Activated T-helper 17 cell treated with anti-CD3 and anti-CD28 coated beads, Interleukin-2, amount 50 U/mL, for 72 hours (primary cell): ENCODE measurements at places on chromosomes 6 and 20.

- no peak for ATAC-seq
Observed at GRCh38 chr20:45612314-45612713, 17.2 kb upstream of the WFDC10A start.

GRCh38 chr6:72739368-72739779 lies 117.5 kb downstream of the KCNQ5 start:
- peak; percentile 51 for ATAC-seq

GRCh38 chr6:9745966-9746365 lies 668.9 kb downstream of the TFAP2A start:
- ATAC-seq: no peak

GRCh38 chr6:165106261-165106660 lies 203.1 kb downstream of the C6orf118 start:
- ATAC-seq: no peak

DNA sequence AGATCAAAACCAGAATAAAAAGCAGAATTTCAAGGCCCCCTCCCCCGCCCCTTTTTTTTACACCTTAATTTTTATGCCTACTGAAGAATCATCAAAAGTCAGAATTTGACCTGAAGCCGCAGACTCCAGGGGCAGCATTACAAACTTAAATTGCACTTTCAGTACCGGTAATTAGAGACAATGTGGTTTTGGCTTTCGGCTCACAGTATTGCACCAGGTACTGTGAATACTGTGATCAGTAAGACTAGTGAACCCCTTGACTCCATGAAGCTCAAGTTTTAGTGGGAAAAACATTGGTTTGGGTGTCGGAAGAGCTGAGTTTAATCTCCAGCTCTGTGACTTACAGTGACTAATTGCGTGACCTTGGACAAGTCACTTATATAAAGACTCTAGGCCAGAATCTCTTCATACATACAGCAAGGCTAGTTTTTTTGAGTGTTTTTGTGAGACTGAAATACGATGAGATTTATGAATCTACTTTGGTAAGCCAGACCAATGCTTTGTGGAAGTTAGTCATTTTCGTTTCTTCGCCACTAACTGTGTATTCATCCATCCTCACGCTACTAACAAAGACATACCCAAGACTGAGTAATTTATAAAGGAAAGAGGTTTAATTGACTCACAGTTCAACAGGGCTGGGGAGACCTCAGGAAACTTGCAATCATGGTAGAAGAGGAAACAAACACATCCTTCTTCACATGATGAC lies 114.7 kb downstream of the SASH1 start:
- ATAC-seq: peak; percentile 84

- peak; percentile 5 for ATAC-seq
Observed at GRCh38 chr6:108116546-108117426, 42.2 kb upstream of the OSTM1 start.

- no peak for ATAC-seq
Observed at GRCh38 chr6:119426619-119427018, 77.1 kb upstream of the MAN1A1 start.

DNA sequence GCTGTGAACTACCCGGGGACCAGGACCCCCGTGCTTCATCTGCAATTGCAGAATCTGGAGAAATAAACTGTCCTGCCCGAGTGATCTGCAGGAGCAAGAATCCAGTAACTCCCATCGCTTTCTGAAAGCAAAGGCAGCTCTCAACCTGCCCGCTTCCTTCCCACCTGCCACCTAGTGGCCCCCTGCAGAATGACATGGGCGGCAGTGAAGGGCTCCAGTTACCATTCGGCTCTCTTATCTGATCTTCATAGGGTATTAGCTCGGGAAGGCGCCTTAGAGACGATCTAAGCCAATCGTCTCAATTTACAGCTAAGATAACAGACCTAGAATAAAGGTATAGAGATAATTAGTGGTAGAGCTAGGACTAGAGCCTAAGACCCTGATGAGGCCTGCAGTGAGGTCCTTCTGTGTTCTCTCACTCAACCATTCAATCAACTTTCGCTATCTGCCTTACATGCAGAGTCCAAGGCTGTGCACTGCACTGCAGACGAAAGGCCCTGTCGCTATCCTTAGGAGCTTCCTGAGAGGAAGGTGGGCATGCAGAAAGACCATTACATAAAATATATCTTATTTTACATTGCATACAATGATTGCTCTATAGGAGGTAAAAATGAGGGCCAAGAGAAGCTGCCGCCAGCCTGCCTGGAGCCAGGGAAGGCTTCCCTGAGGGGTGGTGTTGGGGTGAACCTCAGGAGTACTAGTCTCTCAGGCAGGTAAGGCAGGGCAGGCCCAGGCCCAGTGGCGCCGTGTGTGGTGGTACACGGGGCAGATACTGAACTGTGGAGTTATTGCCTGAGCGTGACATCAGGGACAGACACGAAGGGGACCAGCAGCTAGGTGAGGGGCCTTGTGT lies 7.1 kb upstream of the PSMG4 start:
- peak; percentile 93 for ATAC-seq

GRCh38 chr6:31718265-31718664 lies 3.1 kb downstream of the LY6G6D start:
- ATAC-seq: no peak

DNA sequence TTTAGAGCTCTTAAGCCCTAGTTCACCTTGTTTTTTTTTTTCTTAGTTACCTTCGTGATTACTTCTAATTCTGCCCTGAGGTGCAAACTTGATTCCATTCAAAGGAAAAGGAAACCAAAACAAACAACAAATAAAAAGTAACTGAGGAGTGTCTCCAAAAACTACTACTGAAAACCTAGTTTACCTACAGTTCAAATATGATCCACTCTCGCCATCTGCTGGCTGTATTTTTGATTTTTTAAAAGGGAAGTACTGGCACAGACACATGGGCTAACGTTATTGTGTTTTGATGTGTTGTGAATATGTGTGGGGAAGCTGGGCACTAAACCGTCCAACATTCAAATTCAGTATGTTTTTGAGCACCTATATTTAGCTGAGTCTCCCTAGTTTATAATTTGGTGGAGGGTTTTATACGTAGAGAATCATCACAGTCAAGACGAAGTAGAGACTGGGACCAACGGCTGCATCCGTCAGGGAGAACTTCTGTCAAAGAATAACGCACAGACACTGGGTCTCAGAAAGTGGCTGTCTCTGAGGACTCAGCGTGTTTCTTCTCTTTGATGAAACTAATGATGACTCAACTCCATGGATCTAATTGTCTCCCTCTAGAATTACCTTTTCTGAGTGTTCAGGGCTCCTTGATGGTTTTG lies 373.5 kb upstream of the BTBD3 start:
- no peak for ATAC-seq

GRCh38 chr6:168412456-168412855 lies 28.5 kb upstream of the SMOC2 start:
- ATAC-seq: no peak

GRCh38 chr20:10430000-10430466 lies 4.0 kb downstream of the MKKS start:
- peak; percentile 70 for ATAC-seq

DNA sequence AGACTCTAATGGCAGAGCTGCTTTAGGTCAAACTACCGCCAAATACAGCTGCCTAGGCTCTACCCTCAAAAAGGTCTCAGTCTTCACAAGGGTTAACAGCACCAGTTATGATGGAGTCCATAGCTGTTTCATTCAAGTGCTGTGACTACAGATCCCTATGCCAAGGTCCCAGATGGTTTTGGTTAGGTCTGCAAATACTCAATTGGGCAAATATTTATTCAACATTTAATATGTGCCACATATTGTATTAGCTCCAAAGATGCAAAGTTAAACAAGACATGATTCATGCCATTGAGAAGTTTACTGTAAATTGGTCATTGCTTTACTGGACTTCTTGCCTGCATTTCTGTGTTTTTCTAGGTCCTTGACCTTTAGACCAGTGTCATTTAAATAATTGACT lies 55.8 kb upstream of the TFAP2D start:
- no peak for ATAC-seq

DNA sequence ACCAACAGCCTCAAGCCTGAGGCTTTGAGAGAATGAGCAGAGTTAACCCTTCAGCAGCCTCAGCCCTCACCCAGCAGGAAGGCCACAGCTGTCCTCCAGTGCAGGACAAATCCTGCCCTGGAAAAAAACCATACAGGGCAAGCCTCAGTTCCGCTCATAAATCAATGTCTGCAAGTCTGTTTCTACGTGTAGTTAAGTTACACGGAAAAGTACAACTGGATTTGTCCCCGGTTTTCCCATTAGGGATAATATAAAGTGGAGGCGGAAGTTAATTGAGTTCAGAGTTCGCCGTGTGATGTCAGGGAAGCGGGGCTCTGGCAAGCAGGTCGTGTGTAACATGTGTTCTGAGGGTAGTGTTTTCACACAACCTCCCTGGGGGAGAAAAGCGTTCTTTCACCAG lies 44.2 kb upstream of the EYA2 start:
- ATAC-seq: no peak

- no peak for ATAC-seq
Observed at GRCh38 chr20:7106910-7107309, 339.4 kb downstream of the BMP2 start.

GRCh38 chr20:63542031-63542559 lies 4.9 kb upstream of the PTK6 start:
- ATAC-seq: no peak

DNA sequence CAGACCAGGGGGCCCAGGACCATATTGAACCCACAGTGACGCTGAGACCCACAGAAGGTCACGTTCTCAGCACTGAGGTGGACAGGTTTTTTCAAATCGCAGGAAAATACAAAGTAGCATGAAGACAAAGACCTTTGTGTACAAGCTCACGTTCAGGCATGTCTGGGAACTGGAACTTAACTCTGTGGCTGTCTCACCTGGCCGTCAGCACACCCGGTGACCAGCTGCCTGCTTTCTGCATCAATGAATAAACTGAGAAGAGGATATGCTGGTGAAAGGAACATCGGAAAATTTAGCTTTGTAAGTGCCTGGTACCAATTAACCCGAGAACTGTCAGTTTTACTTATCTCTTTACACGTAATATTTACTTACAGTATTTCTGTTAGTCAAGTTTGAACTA lies 36.5 kb downstream of the WDR27 start:
- no peak for ATAC-seq

GRCh38 chr20:63969838-63970713 lies at the start of gene ZNF512B:
ZNF512B (minus strand) TSS chr20:63969930; CDS start chr20:63967950, 1,980 bp downstream.
- peak; percentile 53 for ATAC-seq

DNA sequence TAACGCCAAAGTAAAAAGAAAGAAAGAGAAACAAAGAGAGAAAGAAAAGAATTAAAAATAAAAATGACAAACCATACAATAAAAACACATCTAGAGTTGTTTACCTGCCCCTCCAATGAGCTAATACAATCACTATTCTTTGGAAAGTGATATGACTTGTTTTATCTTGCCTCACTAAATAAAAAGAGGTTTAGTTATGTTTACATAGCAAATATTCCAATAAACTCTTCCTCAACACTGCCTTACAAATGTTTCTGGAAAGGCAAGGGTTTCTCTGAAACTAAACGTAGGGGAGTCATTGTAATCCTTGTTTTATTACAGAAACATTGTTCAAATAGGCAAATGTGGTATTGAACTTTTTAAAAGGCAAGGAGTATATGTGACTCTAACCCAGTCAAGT lies 396.2 kb downstream of the EPM2A start:
- ATAC-seq: no peak

DNA sequence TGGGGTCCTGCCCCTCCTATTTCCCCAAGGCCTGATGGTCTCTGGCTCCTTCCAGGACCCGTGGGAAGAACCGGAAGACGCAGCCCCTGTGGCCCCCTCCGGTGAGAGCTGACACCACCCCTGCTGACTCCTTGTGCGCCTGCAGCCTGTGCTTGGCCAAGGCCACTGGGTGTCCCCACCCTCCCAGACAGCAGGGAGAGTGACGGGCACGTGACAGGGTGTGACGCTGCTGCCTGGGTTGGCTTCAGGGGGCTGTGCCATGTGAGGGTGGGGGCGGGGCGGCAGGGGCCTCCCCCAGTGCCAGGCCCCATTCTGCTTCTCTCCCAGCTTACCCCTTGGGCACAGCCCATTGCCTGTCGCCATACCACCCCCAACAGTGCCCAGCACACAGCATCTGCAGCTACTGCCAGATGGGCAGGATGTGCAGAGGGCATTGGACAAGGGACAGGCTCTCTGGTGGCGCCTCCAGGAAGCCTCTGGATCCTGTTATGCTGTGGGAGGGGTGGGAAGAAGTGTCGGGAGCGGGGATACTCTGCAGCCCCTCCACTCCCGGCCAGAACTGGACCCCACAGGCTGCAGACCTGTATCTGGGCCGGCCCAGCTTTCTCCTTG lies 2.9 kb downstream of the BIRC7 start:
- no peak for ATAC-seq

- no peak for ATAC-seq
Observed at GRCh38 chr6:168546151-168546550, 105.2 kb downstream of the SMOC2 start.

GRCh38 chr20:22382742-22383141 lies 201.6 kb downstream of the FOXA2 start:
- no peak for ATAC-seq

GRCh38 chr6:130847001-130847910 lies 20.1 kb downstream of the SMLR1 start:
- no peak for ATAC-seq

DNA sequence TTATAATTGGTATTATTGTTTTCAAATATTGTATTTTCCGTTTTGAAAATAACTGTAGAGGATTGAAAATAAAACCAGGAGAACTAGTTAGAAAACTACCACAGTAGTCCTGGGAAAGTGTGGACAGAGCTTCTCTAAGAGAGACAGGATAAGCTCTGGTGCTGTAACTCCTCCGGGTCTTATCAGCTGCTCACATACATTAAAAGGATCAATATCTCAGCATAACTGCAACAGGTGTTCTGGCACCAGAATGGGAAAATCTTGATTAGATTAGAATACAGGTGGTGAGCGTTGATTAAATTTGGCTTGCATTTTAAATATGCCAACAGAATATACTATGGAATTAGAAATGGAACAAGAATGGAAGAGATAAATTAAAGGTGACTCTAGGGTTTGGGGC lies 1138.9 kb upstream of the ADGRB3 start:
- no peak for ATAC-seq

DNA sequence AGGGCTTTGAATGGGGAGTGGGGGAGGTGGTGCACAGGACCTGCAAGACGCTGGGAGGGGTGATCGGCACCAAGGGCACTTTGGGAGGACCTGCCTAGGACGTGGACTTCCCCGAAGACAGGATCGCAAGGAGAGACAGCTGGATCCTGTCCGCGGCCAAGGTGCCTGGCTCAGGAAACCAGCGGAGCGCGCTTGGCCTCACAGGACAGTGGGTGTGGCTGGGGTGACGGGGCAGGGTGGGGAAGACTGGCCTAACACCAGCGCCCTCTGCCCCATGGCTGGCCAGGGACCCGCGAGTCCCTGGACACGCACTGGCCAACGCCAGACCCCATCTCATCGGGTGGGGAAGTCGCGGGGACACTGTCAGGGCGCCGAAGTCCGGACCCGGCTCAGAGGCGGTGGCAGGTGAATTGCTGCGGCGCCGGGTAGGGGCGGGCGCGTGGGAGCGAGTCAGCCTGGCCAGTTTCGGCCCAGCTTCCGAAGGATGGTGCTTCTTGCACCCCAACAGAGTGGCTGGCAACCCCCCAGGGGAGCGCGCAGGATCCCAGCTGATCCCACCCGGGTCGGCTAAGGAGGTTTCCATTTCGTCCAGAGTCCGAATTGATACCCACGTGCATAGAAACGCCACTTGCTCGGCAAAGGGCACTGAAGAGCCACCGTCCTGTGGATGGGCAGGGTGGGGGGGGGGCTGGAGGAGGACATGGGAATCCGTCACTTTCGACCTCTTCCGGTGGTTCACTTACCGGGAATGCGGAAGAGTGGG lies 785 bp upstream of the THBD start:
- no peak for ATAC-seq
